ENCODE measurements at places on chromosomes 13 and 19.

DNA sequence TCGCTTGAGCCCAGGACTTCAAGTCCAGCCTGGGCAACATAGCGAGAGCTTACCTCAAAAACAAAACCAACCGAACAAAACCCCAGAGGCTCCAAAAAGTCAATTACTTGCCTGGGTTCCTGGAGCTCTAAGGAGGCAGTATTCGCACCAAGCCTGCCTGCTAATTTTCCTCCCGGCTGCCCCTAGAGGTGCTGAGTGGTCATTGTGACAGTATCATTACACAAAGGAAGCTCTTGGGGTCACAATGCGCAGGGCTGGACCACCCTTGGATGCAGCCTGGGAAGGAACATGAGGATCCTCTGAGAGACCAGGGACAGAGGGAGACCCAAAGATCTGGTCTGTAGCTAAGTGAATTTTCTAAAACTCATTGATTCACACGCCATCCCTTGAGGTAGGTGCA is 8.5 kb upstream of the PEX11G start:
- no peak for DNase-seq

DNA sequence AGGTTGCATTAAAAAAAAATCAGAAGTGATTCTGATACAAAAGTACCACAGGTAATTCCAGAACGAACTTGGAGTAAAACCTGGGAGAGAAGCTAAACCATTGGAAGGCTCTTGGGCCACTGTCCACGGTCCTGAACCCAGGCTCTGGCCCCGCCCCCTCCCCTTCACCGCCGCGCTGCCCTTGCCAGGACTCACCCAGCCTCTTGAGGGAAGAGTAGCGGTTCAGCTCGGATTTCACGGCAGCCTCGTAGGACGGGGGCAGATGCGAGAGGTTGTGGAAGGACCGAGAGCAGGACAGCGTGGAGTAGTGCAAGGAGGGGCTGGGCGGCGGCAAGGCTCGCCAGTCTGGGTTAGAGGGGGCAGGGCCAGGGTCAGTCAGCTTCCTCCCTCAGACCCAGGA is 5.7 kb downstream of the SHISA7 start:
- peak; percentile 26 for DNase-seq

DNA sequence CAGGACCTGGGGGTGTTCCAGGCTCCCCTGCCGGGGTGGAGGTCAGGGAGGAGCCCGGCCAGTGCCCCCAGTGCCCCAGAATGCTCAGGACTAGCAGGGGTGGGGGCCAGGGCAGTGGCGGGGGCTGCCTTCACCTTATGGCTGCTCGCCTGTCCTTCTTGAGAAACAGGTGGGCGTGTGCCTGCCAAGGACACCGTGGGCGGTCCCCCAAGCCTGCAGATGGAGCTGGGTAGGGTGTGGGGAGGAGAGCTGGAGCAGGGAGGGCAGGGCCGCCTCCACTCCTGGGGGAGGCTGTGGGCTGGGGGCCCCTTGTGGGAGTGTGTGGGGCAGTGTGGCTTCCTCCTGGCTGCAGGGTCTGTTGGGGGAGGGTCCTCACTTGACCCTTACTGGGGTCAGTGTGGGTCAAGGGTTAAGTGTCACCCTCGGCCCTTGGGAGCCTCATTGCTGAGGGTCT is 160.1 kb downstream of the KDM4B start:
- DNase-seq = no peak

DNA sequence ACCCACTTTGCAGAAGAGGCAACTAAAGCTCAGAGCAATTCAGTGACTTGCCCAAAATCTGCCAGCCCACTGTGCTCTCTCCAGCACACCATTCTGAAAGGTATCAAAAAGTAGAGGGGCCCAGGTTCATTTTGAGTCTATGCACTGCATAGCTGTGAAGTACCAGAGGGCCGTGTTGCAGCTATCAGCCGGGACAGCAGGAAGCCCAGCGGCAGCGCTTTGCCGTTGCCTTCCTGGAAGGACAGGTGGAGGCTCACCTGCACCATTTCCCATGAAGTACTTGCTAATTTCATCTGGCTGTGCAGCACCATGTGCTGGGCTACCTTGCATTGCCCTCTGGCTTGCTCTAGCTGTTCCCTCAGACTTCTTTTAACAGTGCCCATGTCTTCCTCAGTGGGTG is 2.7 kb upstream of the SERPINE3 start:
- no peak for DNase-seq

DNA sequence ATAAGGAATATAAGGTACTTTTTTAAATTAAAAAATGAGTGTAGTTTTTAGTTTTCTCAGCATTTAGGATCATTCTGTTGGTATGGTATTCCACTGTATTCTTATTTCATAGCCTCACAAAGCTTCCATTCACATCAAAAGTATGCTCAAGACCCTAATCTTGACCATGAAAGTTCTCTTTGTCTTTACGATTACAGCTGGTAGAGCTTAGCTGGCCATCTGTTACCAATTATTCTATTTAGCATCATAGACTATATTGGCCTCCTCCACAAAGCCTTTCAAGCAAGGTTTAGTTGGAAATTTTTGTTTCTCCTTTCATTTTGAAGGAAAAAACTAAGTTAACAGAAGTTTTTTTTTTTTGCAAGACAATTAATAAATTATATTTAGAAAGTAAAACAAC is 245.1 kb downstream of the KCTD12 start:
- DNase-seq = no peak

- DNase-seq = peak; percentile 18
Observed at GRCh38 chr19:15289673-15290072, 42.7 kb downstream of the BRD4 start.

DNA sequence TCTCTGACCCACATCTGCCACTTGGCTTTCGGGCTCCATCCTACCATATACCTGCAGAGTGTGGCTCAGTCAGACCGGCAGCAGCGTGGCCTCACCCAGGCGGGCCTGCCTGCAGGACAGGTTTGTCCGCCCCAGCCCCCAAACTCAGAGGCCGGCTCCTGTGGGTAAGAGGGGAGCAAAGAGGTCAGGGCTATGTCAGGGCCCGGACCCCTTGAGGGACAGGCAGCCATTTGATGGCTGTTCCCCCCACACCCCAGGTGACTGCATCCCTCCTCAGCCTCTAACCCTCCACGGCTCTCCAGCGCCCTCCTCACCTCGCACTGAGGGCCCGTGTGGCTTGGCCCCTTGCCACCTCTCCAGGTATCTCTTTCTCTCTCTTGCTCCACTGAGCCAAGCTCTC is 12.3 kb upstream of the ZBTB32 start:
- DNase-seq = no peak

DNA sequence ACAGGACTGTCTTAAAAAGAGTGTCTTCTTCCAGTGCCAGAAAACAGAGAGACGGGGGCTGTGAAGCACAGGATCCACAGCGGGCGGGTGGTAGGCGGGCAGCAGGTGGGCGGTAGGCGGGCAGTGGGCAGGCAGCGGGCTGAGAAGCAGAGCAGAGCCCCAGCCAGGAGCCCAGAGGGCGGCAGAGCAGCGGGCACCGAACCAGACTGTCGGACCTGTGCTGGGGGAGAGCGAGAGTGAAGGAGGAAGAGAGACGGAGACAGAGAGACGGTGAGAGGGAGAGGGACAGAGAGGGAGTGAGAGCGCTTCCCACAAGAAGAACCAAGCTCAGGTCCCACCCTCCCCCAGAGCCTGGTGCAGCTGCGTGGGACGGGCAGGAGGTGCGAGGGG is 30.3 kb downstream of the RASA3 start:
- DNase-seq = no peak

DNA sequence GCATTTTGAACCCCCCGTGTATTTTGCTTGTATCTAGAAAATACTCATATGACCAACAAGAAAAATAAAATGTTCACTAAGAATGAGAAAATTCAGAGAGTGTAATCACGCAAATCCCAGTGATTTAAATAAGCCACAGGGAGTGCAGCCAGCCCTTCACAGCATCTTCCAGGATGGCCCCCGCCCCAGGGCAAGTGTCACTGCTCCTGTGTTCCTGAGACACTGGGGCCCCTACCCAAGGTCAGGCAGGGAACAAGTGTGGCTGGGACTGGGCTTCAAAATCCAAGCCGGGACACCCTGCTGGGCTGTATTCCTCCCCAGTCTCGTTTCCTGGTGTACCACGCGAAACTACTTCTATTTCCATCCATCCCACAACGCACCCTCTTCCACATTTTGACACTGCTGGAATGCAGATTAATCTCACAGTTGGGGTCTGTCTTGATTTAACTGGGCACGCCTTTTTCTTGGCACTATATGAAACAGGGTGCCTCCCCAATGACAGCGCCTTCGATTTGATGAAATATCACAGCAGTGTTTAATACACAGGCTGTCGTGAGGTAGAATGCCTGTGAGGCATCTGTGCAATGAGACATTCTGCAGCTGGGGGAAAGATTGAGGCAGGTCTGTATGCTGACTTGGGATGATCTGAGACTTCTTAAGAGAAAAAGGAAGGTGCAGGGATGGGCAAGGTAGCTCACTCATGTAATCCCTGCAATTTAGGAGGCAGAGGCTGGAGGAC is 18.3 kb upstream of the CCNP start:
- DNase-seq = no peak

DNA sequence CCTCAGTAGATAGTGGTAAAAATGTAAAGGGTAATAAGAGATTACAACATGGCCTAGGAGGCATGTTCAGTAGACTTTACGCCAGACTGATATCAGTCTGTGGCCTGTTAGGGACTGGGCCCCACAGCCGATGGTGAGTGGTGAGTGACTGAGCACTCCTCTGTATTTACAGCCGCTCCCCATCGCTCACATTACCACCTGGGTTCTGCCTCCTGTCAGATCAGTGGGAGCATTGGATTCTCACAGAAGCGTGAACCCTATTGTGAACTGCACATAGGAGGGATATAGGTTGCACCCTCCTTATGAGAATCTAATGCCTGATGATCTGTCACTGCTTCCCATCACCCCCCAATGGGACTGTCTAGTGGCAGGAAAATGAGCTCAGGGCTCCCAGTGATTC is 17.9 kb downstream of the NLRP11 start:
- DNase-seq = no peak

GRCh38 chr19:16938211-16938610 is 49.4 kb downstream of the F2RL3 start:
- no peak for DNase-seq

All from CD4-positive, alpha-beta T cell treated with Interleukin-6 for 4 hours (primary cell).